Effector memory CD4-positive, alpha-beta T cell (primary cell): ENCODE measurements at places on chromosomes 3 and 15.

DNA sequence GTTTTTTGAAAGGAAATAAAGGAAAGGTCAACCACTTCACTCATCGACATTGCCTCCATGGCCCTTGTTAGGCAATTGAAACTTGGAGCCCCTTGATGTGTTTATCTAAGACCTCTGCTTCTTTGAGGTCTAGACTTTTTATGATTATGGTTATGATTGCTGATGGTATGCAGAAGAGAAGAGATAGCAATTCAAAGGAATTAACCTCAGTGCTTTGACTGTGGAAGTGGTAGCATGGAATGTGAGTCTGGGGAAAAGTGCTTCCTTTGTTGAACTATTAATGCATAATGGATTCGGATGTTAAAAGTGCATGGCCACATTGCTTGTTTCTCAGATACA, 46.1 kb downstream of the FNDC3B start:
- DNase-seq, result no peak

DNA sequence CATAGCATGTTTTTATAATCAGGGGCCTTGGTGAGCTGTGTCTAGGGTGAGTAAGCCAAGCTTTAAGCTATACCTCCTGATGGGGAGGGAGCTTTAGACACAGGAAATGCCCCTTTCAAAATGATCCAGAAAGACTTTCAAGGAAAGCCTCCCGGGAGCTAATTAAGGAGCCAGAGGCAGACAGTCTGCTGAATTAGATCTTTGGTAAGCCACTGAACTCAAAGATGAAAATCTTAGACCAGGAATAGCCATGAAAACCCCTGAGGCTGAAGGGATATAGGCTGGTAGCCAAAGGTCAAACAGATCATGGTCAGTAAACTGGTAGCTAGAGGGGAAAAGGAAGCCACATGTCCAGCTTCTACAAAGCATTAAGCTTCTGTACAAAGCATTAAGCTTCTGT, 42.7 kb upstream of the GAP43 start:
- no peak for DNase-seq

- DNase-seq, result no peak
Observed at GRCh38 chr3:55481744-55482495, 5.2 kb downstream of the WNT5A start.

DNA sequence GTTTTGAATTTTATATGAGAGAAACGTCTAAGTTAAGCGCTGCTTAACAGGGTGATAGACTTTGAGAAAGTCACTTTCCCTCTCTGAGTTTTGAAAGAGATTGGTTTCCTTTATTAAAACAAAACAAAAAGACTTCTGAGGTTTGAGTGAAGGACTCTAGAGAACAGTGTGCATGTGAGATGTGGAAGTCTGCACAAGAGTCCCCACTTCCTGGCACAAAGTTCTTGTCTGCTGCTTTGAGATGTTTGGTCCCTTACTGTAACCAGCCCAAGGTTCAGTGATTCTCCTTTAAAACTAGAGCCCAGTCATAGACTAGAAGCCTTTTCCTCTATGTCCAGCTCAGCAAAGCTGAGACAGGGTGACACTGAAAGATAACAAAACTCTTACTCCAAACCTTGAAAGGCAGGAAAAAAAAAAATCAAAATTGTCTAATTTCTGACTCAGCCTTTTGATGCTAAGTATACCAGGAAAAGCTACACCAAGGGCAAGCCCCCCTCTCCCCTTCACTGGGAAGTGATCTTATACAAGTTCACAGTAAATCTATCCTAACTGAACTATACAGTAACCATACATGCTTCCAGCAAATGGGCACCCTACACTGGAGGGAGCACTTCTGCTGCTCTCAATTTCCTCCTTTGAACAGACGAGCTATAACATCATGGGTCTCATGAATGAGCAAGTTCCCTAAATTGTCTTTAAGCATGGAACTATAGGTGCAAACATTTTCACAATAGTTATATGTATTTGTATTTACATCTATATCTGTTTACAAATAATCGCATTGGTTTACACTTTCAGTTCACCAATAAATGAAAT, 2.3 kb downstream of the POPDC2 start:
- DNase-seq, result no peak

DNA sequence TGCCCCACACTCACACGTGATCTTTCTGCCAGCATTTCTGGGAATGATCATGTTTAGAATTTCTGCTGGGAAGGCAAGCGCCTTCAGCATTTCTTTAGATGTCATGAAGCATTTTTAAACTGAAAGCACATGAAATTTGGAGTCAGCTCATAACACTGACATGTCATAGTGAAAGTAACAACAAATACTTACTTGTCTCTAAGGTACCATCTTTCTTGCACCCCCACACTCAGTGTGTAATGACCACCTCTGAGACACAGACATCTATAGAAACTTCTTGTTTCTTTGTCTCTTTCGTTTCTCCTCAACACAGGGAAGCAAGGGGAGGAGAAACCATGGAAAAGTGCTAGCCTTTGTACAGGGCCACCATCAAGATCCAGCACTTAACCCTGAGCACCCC, 171.7 kb downstream of the RORA start:
- DNase-seq, result no peak

DNA sequence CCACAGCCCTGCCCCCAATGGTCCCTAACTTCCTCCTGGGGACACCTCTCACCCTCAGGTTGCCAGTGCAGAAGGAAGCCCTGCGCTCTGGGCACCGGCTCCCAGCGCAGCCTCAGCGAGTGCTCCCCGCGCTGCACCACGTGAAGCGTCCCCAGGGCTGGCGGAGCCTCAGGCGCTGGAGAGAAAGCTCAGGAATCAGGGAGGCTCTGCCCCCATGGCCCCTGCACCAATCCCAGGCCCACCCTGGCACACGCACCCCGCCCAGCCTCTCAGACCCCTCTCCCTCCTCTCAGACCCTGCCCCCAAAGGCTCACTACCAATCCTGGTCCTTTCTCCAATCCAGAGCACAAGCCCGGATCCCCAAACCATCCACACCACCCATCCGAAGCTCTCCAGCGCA, 6.9 kb downstream of the COL7A1 start:
- no peak for DNase-seq

DNA sequence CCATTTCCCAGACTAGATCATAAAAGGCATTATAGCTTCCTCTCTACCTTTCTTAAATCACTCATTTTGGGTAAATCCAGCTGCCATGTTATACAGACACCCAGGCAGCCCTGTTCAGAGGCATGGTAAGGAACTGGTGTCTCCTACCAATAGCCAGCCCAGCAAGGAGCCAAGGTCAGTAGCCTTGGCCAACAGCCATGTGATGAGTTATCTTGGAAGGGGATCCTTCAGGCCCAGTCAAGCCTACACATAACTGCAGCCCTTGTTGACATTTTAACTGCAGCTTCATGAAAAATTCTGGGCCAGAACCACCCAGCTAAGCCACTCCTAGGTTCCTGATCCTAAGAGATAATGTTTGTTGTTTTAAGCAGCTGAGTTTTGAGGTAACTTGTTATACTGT, 29.0 kb upstream of the ZMAT3 start:
- DNase-seq, result no peak

GRCh38 chr15:39582286-39582976, 1.6 kb downstream of the THBS1 start:
- no peak for DNase-seq

GRCh38 chr3:89644716-89645115, 537.3 kb downstream of the EPHA3 start:
- DNase-seq, result no peak

GRCh38 chr3:160982491-160982890, 122.7 kb downstream of the B3GALNT1 start:
- DNase-seq, result no peak

GRCh38 chr3:193879099-193879863, 256.7 kb upstream of the HES1 start:
- no peak for DNase-seq

GRCh38 chr3:23239211-23240068, 36.3 kb downstream of the UBE2E2 start:
- no peak for DNase-seq

GRCh38 chr3:170228093-170228766, 6.0 kb downstream of the PRKCI start:
- DNase-seq, result no peak

DNA sequence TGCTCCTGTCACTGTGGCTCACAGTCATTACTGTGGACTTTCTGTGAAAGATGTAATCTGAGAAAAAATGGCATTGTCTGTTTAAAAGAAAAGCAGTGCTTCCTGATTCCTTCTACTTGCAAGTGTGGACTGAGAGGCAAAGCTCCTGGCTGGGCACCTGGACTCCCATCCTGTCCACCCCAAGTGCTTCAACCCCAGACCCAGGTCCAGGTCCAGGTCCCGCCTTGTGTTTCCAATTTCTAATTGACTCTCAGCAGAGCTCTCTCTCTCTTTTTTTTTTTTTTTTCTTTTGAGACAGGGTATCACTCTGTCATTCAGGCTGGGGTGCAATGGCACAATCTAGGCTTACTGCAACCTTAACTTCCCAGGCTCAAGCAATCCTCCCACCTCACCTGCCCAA, 94.9 kb downstream of the ATP10A start:
- no peak for DNase-seq

DNA sequence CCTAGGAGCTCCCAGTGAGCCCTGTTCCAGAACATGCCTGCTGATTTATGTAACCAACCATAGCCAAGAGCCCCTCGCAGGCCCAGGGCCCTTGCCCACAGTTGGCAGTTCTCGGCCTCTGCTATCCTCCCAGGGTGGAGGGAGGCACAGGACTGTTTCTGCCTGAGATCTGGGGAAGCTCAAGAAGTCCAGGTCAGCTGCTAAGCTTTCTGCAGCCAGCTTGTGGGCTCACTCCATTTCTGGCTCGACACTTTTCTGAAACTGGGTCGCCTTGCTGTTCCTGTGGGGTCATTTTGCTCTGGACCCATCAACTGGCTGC, 72.5 kb upstream of the HERC1 start:
- DNase-seq, result no peak

GRCh38 chr15:53665930-53666329, 93.5 kb downstream of the WDR72 start:
- no peak for DNase-seq

DNA sequence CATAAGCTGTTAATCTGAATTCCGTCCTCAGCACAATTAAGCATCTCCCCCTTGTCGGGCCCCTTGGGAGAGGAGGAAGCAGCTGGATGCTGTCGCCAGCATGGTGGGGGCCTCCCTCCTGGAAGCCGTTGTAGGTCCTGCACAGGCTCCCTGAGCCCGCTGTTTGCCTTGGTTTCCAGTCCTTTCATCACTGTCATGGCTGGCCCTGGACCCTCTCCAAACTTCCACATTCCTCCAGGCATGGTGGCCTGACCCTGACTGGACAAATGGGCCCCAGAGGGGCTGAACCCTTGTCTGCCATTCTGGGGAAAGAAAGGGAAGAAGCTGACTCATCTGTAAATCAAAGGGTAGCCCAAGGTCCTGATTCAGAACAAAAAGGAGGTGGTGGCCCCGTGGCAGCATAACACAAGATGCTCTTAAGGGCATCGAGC, 300.5 kb upstream of the LRRFIP2 start:
- DNase-seq, result no peak
